Hematopoietic multipotent progenitor cell (in vitro differentiated cells): ENCODE measurements at places on chromosomes 1 and 21. TPM values are rescaled to one million over a fixed set of nuclear protein-coding genes. Genes with fewer than 3 reads are reported as not detected.

GRCh38 chr21:34078915-34079314, 5.5 kb downstream of the MRPS6 start:
- no peak for DNase-seq

DNA sequence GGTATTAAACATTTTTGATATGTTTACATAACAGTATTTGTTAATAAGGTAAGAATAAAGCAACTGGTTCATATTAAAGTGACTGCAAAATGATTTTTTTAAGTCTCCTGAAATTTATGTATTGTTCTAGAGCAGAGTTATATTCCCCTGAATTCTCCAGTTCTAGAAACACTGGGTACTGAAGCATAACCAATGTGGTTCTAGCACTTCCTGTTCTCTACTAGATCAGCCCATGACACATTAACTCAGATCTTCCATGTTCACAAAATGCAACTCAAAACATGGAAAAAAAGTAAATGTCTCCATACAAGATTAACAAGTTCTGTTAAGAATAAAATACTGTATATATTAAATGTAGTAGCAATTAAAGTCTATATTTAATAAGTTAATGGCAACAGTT, 3.9 kb downstream of the NEGR1 start:
- no peak for DNase-seq

GRCh38 chr1:110612060-110612745, 6.0 kb upstream of the KCNA2 start:
- DNase-seq: no peak

ERICH3 gene
- under 0.01 TPM for total RNA-seq

- no peak for DNase-seq
These were observed 147.3 kb downstream of the HS2ST1 start for GRCh38 chr1:87061742-87062156.

CITED4 gene
- total RNA-seq: 4.6 TPM

- DNase-seq: no peak
These were observed 84.3 kb downstream of the ELAVL4 start for GRCh38 chr1:50193002-50193401.

- no peak for DNase-seq
These were observed 222.1 kb downstream of the LMX1A start for GRCh38 chr1:165134431-165134830.

DNA sequence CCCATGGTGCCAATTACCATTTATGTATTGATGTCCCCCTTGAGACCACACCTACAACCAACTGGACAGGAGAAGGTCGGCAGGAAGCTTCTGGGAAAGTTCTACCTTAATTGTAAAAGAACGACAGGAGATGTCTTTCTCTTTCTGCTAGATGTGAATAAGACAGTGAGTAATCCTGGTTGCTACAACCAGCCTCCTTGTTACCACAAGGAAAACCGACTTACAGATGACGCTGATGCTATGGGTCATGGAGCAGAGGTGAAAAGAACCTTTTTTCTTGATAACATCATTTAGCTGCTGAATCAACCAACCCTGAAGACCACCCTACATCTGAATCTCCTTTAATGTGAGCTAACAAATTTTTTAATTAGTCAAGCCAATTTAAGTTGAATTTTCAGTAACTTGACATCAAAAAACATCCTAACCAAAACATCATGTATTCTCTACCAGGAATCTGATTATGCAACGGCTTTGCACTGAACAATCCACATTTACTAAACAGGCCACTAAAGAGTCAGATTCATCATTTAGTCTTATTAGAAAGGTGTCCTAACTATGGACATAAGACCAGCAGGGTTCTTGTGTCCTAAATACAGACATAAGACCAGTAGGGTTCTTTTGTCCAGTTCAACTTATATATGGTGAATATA, 23.0 kb downstream of the RGS2 start:
- no peak for DNase-seq

AMY1A gene
- not detected for total RNA-seq

GRCh38 chr21:25757531-25757930, 22.8 kb downstream of the GABPA start:
- no peak for DNase-seq

F13B gene
- total RNA-seq: not detected

DNA sequence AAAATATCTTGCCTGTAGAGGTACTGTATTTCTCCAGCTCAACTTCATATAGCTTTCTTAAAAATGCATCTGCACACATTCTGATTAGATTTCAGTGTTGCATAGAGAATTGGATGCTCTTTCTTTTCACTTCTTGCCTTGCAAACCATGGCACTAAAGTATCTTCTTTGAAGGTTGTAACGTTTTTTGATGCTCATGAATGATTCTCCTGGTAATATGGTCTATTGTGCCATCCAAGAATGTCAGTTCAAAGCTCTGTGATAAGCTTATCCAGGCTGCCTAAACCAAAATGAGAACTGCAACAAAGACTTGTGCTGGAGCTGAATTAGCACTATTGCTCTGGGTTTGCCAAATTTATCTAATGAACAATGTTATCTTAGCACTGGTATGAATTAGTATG, 1.9 kb downstream of the SGIP1 start:
- no peak for DNase-seq

DNA sequence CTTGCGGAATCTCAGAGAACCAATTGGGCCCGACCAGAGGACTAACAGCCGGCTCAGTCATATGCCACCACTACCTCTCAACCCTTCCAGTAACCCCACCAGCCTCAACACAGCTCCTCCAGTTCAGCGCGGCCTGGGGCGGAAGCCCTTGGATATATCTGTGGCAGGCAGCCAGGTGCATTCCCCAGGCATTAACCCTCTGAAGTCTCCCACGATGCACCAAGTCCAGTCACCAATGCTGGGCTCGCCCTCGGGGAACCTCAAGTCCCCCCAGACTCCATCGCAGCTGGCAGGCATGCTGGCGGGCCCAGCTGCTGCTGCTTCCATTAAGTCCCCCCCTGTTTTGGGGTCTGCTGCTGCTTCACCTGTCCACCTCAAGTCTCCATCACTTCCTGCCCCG, 49.8 kb downstream of the ACP6 start:
- DNase-seq: no peak

DNA sequence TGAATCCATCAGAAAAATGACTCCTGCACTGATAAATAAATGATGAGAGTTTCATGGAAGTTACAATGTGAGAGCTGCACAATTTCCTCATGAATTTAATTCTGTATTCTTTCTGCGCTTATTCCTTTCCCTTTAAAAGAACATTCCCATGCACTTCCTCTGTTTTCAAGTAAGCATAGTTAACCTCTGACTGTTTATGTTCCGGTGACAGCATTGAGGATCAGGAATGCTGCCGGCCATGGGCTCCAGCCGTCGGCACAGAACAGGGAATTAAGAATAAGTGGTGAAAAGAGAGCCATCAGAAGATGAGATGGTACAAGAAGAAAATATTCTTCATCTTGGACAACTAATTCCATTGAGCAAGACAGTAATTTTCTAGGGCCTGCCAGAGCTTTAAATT, 65.3 kb downstream of the SUSD4 start:
- DNase-seq: no peak

LAMTOR2 gene
- total RNA-seq: 68.1 TPM

GRCh38 chr1:93989601-93990000, 80.4 kb upstream of the GCLM start:
- DNase-seq: no peak
